Fibroblast of skin of left biceps (primary cell): ENCODE measurements at places on chromosomes 16 and 17.

GRCh38 chr17:34584805-34585416, 5.5 kb downstream of the TMEM132E start:
- no peak for DNase-seq

DNA sequence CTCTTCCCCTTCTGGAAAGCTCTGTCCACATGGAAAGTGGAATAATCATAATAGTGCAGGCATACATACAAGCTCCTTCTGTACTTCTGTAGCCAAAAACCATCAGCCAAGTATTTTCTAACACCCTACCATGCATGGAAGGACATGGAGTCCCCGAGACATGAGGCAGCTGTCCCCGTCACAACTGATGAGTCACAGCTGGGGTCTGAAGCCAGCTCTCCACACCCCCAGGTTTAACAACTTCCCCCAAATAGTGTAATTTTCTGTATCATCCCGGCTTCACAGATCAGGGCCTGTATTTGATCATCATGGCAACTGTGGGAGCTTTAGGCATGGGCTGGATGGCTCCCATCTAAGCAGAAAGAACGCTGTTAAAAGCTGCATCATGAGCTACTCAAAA, 16.6 kb downstream of the C16orf96 start:
- no peak for DNase-seq

GRCh38 chr16:67230809-67231660, 4.1 kb downstream of the TMEM208 start:
- no peak for DNase-seq

DNA sequence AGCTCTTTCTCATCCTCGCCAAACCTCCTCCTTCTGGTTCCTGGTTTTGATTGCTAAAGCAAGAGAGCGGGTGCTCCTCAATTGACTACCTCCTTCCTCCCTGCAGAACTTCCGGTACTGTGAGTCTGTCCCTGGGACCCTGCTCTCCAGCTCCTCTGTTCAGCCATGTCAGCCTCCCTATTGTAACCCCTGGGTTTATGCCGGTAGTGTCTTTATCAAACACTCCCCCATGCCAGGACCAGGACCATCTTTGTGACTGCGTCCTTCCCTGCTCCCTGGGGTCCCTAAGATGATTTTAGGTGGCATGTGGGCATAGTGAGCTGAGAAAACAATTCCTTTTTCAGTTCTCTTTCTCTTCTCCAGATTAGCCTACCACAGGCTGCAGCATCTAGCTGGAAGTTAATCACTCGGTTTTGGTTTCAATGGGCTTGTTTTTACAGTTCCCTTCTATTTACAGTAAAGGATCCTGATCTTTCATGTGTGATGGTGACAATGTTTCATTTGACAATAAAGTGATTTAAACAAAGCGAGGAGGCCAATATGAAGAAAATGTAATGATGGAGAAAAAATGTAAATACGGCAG, 27.7 kb upstream of the IL21R start:
- no peak for DNase-seq

GRCh38 chr16:79560318-79560717, 40.2 kb downstream of the MAF start:
- DNase-seq, result no peak

DNA sequence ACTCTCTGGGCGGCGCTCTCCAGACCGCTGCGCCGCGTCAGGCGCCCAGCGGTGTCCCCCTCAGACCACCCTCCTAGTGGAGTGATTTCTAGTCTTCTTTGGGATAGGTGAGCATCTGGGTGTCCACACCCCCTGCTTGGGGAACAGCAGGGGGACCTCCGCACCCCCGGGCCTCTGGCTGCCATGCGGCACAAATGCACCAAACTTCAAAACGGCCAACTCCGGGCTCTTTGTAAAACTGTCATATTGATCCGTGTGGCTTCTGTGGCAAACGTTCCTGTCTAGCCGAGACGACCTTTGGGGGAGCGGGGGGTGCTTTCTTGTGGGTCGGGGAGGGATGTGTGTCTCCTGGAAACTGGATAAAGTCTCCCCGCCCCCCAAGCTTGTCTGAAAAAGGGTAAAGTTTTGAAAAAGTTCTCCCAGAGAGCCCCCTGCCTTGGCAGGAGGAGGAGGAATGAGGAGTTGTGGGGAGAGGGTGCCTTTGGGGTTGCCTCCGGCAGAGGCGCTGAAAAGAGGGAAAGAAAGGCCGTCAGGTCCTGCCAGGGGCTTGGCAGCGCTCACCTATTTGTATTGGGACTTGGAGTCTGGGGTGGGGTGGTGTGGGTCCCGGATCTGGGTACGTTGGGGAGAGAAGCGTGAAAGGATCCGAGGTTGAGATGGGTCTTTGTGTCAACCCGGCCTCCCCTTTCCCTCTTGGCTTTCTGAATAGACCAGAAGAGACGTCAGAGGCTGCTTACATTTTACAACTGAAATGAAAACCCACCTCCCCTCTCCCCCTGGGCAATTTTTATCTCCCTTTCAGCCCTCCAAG, 2.2 kb upstream of the CHD3 start:
- DNase-seq, result no peak

DNA sequence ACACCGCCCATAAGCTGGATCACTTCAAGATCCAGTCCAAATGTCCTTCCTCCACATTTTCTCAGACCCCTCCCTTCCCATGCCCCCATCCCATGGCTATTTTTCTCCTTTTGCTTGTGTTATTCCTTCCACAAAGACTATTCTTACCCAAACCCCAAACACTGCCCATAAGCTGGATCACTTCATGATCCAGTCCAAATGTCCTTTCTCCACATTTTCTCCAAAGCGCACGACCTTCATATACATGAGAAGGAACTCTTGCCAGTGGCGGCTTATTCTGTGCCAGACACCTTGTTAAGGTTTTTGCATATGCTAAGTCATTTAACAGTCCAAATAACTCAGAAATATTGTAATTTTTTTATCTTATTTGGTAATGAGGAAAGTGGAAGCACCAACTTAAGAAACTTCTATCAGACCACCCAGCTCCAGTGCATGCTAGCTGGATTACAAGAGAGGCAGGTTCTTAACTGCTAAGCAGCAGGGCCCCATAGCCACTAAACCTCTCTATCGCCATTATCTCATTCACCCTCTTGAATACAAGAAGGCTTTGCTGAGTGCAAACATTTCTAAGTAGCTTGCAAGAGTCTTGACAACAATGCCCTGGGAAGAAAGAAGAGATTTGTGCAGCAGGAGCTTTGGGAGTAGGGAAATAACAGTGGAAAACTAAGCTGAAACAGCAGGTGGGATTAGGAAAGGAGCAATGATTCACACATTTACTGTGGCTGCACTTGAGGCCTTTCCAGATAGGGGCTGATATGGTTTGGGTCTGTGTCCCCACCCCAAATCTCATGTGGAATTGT, 428.2 kb upstream of the MAF start:
- DNase-seq, result no peak

GRCh38 chr17:44736551-44737240, 22.1 kb upstream of the ADAM11 start:
- no peak for DNase-seq

DNA sequence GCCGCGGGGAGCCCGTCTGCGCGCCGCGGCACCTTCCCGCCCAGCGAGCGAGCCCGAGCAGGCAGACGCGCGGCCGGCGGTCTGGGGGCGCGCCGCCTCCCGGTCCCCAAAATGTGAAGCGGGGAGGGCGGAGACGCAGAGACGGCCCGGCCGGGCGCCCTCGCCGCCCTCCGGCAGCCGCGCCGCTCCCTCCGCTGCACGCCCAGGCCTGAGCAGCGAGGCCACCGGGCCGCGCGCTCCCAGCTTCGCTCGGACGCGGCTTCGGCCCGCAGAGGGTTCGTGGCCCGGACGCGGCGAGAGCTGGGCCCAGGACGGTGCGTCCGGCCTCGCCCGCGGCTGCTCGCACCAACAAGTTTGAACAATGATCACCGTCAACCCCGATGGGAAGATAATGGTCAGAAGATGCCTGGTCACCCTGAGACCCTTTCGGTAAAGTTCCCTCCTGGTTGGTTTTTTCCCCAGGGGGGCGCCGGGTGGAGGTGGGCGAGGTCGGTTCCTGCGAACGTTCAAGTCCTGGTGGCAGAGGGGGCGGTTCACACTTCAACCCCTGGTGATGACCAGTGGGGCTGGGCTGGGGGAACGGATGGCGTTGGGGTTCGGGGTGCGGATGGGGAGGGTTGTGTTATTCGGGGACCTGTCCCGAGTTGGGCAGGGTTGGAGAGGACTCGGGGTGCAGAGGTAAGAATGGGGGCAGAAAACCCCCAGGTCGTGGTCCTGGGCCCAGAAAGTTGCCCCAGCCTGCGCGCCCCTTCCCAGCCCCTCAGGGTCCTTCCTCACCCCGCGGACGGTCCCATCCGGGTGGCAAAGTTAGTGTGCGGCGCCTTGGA, 678 bp downstream of the MGAT5B start:
- no peak for DNase-seq

DNA sequence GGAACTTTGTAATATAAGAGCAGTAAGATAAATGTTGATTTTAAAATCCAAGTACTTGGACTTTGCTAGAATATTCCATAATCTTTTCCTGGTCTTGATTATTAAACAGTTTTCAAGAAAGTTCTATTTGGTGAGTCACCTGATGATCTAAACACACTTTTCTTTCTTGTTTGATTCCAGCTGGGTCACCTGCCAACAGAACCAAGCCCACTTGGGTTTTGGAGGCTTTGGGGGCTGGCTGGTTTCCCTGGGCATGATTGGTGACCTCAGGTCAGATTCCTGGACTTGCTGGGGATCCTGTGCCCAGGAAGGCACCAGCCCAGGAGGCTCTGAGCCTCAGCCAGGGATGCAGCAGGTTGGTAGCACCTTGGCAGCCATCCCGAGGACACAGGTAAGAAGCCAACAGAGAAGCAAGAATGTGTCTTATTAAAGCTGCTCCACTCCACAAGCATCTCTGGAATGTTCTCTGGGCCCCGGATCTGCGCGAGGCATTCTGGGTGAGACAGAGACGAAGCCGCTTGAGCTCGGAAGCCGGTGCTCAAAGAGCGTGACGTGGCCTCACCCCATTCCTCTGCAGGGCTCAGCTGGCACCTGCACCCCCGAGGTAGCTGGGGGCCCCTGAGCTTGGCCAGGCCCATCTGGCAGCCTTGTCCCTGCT, 3.1 kb upstream of the TEX19 start:
- no peak for DNase-seq

DNA sequence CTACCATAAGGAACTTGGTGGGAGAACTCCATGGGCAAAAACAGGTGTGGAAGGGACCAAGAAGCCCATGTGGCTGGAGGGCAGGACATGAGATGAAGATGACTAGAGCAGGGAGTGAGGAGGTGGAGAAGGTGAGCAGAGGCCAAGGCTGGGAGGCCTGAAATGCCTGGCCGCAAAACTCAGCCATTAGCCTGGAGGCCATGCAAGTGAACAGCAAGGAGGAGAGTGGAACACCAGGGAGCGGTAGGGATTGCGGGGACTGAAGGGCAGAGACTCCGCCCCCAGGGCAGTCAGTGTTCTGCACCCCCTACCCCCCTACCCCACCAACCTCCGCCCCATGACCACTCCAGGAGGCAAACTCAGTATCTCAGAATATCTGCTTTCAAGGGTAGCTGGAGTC, 17.0 kb downstream of the BCL7C start:
- no peak for DNase-seq

- no peak for DNase-seq
Observed at GRCh38 chr17:77279448-77280303, 138.9 kb downstream of the SEC14L1 start.

DNA sequence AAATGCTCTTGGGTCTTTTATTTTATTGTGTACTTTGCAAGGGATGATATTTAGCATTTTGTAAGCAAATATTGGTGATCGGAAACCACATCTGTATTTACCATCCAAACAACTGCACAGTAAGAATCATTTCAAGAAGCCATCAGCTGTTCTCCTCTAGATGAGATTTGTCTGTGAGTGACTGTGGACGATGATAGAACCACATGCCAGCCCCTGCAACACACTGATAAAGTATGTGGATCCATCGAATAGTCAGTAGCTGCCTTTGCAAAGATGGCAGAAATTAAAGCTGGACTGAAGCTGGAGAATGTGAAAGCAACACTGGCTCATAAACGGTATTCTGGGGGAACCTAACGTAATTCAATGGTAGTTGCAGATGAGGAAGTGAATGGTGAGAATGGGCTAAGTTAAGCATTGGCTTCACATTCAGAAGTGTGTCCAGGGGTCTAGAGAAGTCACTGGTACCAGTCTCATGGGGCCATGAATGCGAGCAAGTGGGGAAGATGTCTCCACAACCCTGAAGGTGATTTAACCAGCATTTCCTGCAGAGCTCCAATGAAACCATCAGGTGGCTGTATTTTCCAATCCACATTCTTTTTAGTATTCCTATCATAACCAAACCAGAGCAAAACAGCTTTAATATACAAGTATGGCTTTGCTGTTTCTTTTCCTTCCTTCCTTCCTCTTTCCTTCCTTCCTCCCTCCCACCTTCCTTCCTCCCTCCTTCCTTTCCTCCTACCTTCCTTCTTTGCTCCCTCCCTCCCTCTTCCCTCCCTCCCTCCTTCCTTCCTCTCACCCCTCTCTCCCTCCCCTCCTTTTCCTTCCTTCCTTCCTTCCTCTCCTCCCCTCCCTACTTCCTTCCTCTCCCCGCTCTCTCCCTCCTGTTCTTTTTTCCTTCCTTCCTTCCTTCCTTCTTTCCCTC, 169.4 kb downstream of the ABCA8 start:
- no peak for DNase-seq

DNA sequence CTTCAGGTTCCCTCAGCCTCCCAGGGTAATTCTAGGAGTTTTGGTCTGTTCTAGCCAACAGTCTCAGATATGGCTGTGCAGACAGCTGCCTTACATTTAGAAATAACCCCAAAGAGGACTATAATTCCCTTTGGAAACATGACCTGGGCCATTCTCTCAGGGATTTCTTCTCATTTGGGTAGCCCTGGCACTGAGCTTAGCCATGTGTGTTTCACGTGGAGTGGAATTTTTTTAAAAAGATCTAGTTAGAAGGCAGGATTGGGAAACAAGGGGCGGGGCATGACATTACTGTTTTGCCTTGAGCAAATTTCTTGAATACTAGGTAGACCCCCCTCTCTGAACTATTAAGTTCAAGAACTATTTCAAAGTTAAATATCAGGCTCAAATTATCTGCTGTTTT, 29.6 kb upstream of the MRC2 start:
- DNase-seq, result no peak

DNA sequence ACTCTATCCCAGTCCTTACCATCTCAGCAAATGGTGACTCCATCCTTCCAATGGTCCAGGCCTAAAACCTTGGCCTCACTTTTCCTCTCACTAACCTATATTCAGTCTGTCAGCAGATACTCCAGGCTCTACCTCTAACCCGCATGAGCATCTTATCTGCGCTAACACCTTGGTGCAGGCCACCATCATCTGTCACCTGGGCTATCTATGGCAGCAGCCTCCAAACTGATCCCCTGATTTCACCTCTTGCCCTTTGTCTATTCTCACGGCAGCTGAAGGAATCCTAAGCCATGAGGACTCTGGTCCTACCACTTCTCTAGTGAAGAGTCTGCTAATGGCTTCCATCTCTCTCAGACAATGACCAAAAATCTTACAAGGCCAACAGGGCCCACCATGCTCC, 57.9 kb upstream of the CCL1 start:
- DNase-seq, result no peak

DNA sequence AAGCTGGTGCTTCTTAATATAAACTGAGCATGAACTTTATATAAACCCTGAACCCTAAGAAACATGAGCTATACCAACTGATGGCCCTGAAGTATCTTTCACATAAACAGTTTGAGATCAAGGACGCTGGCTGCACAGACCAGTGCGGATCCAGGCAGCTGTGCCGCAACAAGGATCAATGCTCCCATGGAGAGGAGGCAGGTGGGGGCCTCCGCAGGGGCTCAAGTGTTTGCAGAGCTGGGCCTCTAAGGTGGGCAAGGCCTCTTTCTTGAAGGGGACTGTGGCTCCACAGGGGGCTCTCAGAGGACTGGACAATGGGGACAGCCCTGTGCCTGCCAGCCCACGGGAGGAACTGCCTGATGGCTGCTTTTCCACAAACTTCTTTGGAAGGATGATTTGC, 46.0 kb downstream of the NDEL1 start:
- no peak for DNase-seq

GRCh38 chr17:44137891-44138709, 3.6 kb upstream of the HROB start:
- peak; percentile 96 for DNase-seq
